NCI-H226 (cell line): ENCODE measurements at places on chromosomes 6 and 20.

- no peak for DNase-seq
Measured at GRCh38 chr20:45342855-45343531, 5.2 kb downstream of the SDC4 start.

DNA sequence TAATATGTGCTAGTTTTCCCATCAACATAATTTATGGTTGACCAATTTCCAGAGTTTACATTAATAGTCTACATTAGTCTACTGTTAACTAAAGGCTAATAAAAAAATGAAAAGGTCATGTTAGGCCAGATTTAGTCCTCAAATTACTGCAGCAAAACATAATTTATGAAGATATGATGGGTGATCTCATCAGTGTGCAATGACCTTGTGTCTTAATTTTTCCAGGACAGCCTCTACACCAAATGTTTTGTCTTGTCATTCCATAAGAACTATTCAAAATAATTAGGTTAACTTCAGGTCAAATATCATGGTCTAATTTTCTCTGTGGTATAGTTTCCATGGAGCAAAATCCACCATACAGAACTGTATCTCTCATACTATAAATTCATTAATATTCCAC is 234.2 kb downstream of the COL12A1 start:
- DNase-seq, result no peak

- DNase-seq, result no peak
Measured at GRCh38 chr6:72740135-72740534, 118.3 kb downstream of the KCNQ5 start.

GRCh38 chr20:4844751-4845465 is 123.2 kb downstream of the PRND start:
- DNase-seq, result no peak

- DNase-seq, result no peak
Measured at GRCh38 chr20:23507346-23507745, 16.4 kb downstream of the CST8 start.

GRCh38 chr6:19465760-19466159 is 371.4 kb upstream of the ID4 start:
- DNase-seq, result no peak

DNA sequence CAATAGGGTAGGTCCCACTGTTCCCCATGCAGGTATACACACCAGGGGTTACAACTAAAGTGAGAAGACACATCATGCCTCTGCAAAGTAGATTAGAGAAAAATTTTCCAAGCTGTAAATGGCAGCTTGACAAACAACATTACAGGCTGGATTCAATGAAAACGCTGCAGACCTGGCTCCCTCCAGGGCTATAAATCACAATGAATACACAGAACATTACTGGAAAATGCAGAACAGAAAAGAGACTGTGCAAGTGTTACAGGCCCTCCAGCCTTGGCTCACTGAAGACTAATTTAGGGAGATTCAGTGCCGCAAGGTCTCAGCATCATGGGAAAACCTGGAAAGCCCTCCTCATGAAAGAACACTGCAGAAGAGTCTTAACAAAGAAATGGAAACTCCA is 207.8 kb downstream of the KHDC1L start:
- DNase-seq, result no peak

DNA sequence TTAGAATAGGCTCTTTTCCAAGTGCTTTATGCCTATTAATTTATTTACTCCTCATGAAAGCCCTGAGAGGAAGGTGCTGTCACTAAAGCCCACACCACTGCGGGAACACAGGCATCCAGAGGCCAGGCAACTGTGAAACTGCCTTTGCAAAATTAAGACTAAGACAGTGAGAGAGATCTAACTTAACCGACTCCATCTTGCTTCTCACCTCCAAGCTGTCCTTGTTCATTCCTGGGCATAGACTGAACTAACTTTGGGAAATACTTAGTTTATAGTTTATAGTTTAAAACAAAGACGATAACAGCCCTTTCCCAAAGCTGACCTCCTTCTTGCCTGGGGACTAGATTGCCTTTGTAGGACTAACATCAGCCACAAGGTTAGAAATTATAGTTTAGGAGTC is 80.1 kb downstream of the RSPH3 start:
- DNase-seq, result no peak

GRCh38 chr6:160386869-160387530 is 38.8 kb downstream of the SLC22A3 start:
- DNase-seq, result peak; percentile 43

DNA sequence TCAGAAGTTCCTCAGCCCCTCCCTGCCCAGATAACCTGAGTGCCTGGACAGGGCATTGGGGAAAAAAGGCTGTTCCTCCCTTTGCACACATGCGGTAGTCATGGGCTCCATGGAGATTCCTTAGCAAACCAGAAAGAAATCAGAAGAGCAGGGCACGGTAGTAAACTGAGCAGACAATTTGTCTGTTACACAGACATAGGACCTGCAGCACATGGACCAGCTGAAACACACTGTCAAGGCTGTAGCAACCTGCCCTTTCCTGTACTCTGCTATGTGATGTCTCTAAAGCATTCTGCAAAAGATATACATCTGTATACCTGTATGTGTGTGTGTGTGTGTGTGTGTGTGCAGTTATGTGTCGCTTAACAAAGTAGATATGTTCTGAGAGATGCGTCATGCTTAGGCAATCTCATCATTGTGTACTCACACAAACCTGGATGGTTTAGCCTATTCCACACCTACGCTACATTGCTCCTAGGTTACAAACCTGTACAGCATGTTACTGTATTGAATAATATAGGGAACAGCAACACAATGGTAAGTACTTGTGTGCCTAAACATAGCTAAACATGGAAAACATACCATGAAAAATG is 44.4 kb upstream of the BMP5 start:
- no peak for DNase-seq

DNA sequence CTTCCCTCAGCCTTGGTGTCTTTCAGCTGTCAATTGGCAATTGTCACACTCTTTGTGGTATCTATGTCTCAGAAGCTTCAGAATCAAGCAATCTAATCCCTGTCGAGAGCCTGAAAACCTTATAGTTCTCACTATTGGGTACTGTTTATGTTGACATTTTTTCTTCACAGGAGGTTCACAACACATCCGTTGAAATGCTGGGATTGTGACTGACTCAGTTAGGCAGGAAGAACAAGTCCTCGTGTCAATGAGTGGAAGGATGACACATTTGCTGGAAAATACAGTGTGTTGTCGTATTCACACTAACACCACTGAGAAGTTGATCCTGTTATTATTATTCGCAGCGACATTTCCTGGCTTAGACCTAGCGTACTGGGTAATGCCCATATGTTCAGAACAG is 163.9 kb upstream of the CITED2 start:
- no peak for DNase-seq

- DNase-seq, result no peak
Measured at GRCh38 chr6:33139596-33140206, 52.6 kb downstream of the COL11A2 start.

- DNase-seq, result peak; percentile 26
Measured at GRCh38 chr6:11987386-11987785, 24.7 kb upstream of the HIVEP1 start.

DNA sequence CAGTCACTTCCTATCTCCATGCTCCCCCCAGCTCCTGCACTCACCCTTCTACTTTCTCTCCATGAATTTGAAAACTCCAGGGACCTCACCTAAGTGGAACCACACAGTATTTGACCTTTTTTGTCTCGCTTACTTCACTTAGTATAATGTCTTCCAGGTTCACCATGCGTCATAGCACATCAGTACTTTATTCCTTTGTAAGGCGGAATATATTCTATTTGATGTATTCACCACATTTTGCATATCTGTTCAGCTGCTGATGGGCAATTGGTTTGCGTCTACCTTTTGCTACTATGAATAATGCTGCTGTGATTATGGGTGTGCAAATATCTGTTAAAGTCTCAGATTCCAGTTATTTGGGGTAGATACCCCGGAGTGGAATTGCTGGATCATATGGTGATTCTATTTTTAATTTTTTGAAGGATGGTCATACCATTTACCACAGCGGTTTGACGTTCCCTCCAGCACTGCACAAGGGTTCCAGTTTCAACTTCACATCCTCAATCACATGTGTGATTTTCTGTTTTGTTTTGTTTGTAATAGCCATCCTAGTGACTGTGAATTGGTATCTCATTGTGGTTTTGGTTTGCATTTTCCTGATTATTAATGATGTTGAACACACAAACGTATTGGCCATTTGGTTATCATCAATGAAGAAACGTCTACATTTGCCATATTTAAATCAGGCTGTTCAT is 20.3 kb upstream of the SYNDIG1 start:
- DNase-seq, result no peak

- DNase-seq, result no peak
Measured at GRCh38 chr6:72642435-72642834, 20.6 kb downstream of the KCNQ5 start.

DNA sequence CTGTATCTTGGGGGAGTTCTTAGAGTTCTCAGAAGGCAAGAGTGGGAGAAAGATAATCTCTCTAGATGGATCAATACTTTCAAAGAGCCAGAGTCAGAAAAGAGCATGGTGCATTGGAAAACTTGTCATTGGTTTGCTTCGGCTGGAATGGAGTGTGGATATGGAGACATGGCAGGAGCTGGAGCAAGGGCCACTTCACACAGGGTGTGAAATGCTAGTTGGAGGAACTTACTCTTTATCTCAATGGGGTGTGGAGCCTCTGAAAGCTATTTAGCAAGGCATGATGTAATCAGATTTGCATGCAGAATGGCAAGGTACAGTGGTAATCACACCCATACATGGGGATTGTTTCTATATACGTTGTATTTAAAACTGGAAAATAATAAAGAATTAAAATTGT is 31.5 kb upstream of the PAQR8 start:
- peak; percentile 61 for DNase-seq

DNA sequence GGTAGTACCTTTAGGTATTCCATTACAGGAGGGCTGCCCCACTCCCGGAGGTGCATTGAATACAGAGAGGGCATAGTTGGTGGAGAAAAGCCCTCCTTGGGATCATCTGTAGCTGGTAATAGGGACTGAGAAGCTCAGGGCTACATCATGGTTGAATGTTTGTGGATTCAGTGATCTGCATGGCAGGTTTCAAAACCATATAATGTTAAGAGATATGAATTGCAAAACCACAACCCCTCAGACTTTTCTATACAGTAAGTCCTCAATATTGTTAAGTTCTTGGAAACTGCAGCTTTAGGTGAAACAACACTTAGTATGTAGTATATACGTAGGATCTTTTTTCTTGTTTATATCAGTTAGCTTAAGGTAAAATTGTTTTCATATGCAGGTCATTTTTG is 11.3 kb downstream of the TULP4 start:
- DNase-seq, result no peak

DNA sequence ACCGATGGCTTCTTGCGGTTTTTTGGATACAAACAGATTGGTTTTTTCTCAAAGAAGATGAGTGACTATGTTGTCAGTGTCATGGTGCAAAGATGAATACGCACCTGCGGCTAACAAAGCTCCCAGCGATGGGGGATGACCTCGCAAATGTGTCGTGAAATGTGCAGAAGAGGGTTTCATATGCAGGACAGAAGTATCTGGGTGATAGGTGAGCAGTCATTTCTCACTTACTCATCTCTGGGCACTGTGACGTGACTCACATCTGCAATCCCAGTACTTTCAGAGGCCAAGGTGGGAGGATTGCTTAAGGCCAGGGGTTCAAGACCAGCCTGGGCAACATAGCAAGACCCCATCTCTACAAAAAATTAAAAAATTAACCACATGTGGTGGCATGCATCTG is 216.3 kb downstream of the ERMARD start:
- DNase-seq, result no peak
